Body of pancreas (tissue), 4 donors: ENCODE measurements at places on chromosomes 16 and 17. TPM values are rescaled to one million over a fixed set of nuclear protein-coding genes. Genes with fewer than 3 reads are reported as not detected.

IGFALS gene
- 5.2 TPM for total RNA-seq

SPN gene
- 1.3 TPM for total RNA-seq

SCRN2 gene
- total RNA-seq: 37.2 TPM

JUP gene
- total RNA-seq: 67.9 TPM

SHISA9 gene
- 4.6 TPM for total RNA-seq

RNF222 gene
- total RNA-seq: not detected

- H3K27me3 ChIP-seq: no peaks in the 10 kb centered on the region
- no peak for DNase-seq
- H3K4me3 ChIP-seq: no peak overlapping the region
- H3K36me3 ChIP-seq: no peaks in the 10 kb centered on the region
- H3K27ac ChIP-seq: no peak overlapping the region
- peaks cover 10% of the 10 kb centered on the region for H3K4me1 ChIP-seq
Measured at GRCh38 chr17:55794725-55795482, 44.1 kb downstream of the PCTP start.

DNA sequence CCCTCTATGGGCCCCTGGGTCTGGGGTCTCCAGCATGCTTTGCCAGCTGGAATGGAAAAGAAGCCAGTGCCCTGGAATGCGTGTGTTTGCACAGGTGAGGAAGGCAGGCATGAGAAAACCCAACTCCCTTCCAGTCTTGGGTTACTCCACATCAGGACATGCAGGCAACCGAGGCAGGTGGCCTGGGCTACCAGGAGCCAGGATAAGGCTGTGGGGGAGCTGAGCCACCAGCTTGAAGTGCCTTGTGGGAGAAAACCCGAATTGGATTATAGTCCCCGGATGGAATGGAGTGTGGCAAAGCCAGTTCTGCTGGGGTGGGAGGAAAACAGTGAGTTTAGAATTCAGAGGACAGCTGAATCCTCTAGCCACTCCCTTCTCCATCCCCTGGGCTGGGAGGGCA lies 7.2 kb downstream of the SRCIN1 start:
- no peaks in the 10 kb centered on the region for H3K27me3 ChIP-seq
- H3K27ac ChIP-seq: no peak overlapping the region
- peaks cover 8% of the 10 kb centered on the region for H3K4me1 ChIP-seq
- no peaks in the 10 kb centered on the region for H3K36me3 ChIP-seq
- no peak overlapping the region for H3K4me3 ChIP-seq

DNA sequence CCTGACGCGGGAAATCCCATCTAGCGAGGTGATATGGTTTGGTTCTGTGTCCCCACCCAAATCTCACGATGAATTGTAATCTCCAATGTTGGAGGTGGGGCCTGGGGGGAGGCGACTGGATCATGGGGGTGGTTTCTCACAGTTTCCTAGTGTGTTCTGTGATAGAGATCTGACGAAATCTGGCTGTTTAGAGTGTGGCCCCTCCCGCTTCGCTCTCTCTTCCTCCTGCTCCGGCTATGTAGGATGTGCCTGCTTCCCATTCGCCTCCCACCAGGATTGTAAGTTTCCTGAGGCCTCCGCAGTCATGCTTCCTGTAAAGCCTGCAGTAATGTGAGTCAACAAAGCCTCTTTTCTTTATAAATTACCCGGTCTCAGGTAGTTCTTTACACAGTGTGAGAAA lies 31.6 kb downstream of the IFT140 start:
- DNase-seq: no peak
- H3K27ac ChIP-seq: no peak overlapping the region
- H3K36me3 ChIP-seq: peaks cover 6% of the 10 kb centered on the region
- no peaks in the 10 kb centered on the region for H3K4me1 ChIP-seq

DNA sequence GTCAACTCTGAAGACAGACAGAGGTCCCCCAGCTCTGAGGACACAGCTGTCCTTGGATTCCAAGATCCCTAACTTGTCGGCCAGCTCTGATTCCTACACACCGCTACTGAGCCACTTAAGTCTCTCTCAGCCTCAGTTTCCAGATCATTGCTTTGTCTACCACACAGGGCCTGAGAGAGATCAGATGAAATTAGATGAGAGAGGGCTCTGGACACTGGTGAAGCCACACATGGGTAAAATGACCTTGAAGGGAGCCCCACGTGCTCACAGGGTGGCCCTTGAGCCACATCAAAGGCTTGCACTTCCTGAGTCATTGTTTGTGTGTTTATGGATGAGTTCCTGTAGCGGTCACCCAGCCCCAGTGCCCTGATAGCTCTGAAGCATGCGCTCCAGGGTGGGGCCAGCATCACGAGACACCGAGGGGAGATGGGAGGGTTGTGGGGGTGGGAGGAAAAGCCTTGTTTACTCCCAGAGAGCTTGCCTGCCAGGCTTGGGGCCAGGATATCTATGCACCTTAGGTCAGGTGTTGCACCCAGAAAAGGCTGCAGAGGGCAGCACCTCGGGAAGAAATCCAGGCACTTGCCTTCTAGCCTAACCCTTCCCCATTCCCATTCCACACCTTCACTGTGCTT lies 32.7 kb upstream of the SLC6A2 start:
- no peaks in the 10 kb centered on the region for H3K36me3 ChIP-seq
- H3K4me3 ChIP-seq: no peak overlapping the region

DNA sequence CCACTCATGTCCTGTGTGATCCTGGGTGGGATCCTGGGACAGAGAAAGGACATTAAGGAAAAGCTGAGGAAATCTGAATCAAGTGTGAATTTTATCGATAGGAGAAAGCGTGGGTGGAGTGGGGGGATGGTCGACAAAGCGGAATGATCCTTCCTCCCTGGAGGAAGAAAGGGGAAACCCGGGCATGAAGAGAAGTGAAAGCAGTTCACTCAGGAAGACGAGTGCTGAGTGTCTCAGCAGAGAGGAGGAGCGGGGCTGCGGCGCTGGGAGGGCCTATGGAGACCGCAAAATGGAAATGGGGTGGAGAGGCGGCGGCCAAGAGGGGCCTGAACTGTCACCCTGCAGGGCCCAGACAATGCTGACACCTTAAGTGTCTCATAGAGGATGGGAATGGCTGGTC lies 8.7 kb downstream of the ZDHHC7 start:
- H3K36me3 ChIP-seq: no peaks in the 10 kb centered on the region
- H3K4me3 ChIP-seq: no peak overlapping the region
- no peaks in the 10 kb centered on the region for H3K27me3 ChIP-seq
- DNase-seq: peak; percentile 55
- H3K27ac ChIP-seq: peak overlapping the region; percentile 72
- H3K4me1 ChIP-seq: peaks cover 89% of the 10 kb centered on the region

DNA sequence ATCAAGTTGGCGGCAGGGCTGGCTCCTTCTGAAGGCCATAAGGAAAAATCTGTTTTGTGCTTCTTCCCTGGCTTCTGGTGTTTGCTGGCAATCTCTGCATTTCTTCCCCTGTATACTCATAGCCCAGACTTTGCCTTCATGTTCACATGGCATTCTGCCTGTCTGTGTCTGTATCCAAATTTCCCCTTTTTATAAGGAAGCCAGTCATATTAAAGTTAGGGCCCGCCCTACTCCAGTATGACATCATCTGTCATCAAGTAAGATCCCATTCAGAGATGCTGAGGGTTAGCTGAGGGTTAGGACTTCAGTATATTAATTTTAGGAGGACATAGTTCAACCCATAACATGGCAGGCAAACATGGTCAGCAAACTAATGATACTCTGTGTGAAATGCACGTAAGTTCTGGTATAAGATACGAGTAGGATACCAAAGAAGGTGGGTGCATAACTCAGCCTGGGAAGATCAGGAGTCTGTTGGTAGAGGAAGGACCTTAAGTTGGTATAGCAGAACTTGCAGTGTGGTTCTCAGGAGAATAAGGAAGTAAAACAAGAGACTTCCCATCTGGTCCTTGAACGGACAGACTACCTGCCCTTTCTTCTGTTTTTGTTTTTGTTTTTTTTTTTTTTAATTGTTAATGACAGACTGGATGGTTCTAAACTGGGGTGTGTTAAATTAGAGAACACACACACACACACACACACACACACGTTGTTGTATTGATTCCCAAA lies 13.9 kb downstream of the MAP2K6 start:
- H3K27me3 ChIP-seq: no peaks in the 10 kb centered on the region
- no peaks in the 10 kb centered on the region for H3K36me3 ChIP-seq

GRCh38 chr17:57881783-57882351 lies 32.0 kb upstream of the MRPS23 start:
- H3K4me1 ChIP-seq: peaks cover 35% of the 10 kb centered on the region
- H3K27me3 ChIP-seq: no peaks in the 10 kb centered on the region
- H3K4me3 ChIP-seq: no peak overlapping the region
- peaks cover 2% of the 10 kb centered on the region for H3K36me3 ChIP-seq
- DNase-seq: no peak

GRCh38 chr16:77169650-77170236 lies 21.2 kb upstream of the MON1B start:
- no peak overlapping the region for H3K4me3 ChIP-seq
- H3K27ac ChIP-seq: no peak overlapping the region
- no peaks in the 10 kb centered on the region for H3K36me3 ChIP-seq
- H3K4me1 ChIP-seq: no peaks in the 10 kb centered on the region

GRCh38 chr17:49764559-49765180 lies 739 bp upstream of the FAM117A start:
- H3K4me1 ChIP-seq: peaks cover 30% of the 10 kb centered on the region
- peak overlapping the region; percentile 53 for H3K27ac ChIP-seq
- H3K4me3 ChIP-seq: no peak overlapping the region
- no peaks in the 10 kb centered on the region for H3K36me3 ChIP-seq
- H3K27me3 ChIP-seq: no peaks in the 10 kb centered on the region
- peak; percentile 26 for DNase-seq

DNA sequence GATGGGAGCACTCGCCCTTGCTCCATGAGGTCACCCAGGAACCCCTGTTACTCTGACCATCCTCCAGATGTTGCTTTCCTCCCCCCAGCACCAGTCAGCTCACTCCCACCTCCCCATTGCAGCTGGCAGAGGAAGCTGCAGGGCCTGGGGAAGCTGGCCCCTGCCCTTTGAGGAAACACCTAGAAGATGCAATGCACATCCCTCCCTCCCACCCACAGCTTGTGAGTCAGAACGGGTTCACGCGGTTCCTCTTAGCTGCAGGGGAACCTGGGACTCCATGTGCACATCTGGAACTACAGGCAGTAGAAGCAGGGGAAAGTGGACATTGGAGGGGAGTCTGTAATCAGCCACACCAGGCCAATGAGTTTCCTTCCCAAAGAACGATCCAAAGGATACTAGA lies 96.9 kb downstream of the KATNIP start:
- no peak overlapping the region for H3K4me3 ChIP-seq
- no peak overlapping the region for H3K27ac ChIP-seq
- peaks cover 2% of the 10 kb centered on the region for H3K36me3 ChIP-seq
- no peak for DNase-seq
- H3K4me1 ChIP-seq: no peaks in the 10 kb centered on the region
- H3K27me3 ChIP-seq: no peaks in the 10 kb centered on the region

DNA sequence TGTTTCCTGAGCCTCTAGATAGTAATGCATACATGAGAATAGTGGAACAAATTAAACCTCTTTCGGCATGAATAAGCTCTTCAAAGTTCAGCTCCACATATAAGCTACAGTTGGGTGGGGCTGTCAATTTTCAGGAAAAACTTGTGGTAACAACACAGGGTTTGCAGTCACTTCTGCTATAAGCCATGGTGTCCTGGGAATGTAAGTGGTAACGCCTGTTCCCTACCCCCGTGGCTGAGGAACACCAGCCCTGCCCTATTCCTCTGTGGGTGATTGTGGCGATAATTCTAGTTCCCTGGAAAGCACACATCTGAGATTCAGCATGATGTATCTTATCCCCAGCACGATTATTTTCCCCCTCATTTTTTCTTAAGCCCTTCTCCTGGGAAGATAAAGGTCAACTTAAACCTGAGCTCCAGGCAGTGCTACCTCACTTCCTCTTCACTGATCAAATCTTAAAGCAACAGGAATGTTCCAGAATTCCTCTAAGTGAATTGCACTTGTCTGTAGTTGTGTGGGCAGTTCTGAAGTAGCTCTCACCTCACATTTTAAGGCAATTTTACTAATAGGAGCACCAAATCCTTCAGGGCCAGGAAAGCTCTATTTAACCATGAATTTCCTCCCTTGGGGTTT lies 500.7 kb upstream of the HSBP1 start:
- no peaks in the 10 kb centered on the region for H3K27me3 ChIP-seq
- H3K36me3 ChIP-seq: no peaks in the 10 kb centered on the region
- H3K4me3 ChIP-seq: no peak overlapping the region
- H3K27ac ChIP-seq: no peak overlapping the region
- H3K4me1 ChIP-seq: no peaks in the 10 kb centered on the region
